ENCODE measurements at places on chromosomes 13 and 19.

- no peak for DNase-seq
These were observed 2.3 kb downstream of the ONECUT3 start for GRCh38 chr19:1755467-1756171.

- DNase-seq = peak; percentile 94
These were observed 1.0 kb downstream of the GPR108 start for GRCh38 chr19:6736169-6736916.

GRCh38 chr13:77544355-77544754 is 8.8 kb downstream of the SCEL start:
- DNase-seq = peak; percentile 78

GRCh38 chr13:103436057-103436654 is 369.9 kb upstream of the SLC10A2 start:
- no peak for DNase-seq

- DNase-seq = no peak
These were observed 31.2 kb downstream of the CEBPG start for GRCh38 chr19:33404506-33405253.

GRCh38 chr19:56612737-56613136 is 17.6 kb downstream of the ZNF71 start:
- DNase-seq = no peak

DNA sequence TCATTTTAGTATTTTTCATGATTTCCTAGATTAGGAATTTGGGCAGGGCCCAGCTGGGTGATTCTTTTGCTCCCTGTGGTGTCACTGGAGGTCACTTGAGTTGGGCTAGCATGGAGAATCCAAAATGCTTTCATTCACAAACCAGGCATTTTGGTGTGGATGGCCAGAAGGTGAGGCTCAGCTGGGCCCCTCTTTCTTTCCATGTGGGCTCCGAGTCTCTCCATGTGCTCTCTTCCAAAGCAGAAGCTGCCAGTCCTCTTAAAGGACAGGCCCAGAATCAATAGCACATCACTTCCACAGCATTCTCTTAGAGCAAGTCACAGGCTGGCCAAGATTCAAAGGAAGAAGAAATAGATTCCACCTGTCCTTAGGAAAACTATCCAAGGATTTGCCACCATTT is 21.8 kb upstream of the IGLON5 start:
- DNase-seq = no peak

GRCh38 chr13:54633456-54633855 is 1604.8 kb downstream of the OLFM4 start:
- DNase-seq = no peak

DNA sequence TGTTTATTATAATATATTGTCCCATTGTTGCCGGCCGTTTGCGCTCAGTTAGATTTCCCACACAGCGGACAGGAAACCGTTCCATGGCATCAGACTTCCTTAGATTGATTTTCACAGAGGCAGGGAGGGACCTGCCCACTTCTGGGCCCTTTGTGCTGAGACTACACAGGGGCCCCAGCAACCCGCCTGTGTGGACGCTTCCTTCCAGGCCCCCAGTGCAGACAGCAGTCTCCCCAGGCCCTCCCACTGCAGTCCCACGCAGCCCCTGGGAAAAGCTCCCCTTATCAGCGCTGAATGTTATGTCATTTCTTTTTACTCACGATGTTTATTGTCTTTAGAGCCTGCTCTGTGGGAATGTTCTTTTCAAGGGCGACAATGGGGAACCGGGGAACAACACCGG is 351.7 kb upstream of the ARGLU1 start:
- peak; percentile 72 for DNase-seq

DNA sequence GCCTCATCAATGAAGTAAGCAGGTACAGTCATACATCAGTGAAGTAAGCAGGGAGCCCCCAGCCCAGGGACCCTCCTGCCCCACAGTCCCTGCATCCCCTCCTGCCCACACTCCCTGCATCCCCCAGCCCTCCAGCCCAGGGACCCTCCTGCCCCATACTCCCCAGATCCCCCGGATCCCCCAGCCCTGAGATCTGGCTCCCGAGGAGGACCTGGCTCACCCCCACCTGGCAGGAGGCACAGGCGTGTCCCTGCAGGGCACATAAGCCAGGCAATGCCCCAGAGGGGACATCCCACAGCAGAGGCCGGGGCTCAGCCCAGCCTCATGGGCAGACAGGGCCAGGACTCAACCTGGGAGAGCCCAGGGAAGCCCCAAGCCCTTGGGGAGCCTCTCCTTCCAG is 53.6 kb upstream of the TPM4 start:
- DNase-seq = no peak

GRCh38 chr19:49997709-49998108 is 27.5 kb downstream of the VRK3 start:
- DNase-seq = peak; percentile 23

Measured in fibroblast of pulmonary artery (primary cell).